HL-60 (cell line): ENCODE measurements at places on chromosomes 4 and X.

- DNase-seq, result no peak
Measured at GRCh38 chr4:119211867-119212233, 663 bp upstream of the USP53 start.

DNA sequence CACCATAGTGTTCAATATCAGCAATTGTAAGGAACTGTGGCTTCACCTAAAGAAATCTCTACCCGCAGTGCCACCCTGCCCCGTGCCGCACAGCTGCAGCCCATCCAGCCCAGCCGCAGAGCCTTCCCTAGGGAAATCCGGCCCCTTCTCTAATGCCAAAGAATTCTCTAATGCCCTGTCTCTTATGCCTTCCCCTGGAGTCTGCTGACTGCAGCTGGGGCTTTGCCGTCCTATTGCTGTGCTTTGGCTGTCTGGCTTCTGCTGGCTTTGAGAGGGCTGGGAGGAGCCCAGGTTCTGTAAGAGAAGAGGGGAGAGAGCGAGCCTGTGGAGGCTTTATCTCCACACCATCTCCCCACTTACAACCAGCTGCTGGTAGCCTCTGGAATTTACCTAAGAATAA, 85.9 kb upstream of the HELT start:
- DNase-seq, result no peak

GRCh38 chr4:128303405-128303785, 15.8 kb upstream of the PGRMC2 start:
- DNase-seq, result no peak

DNA sequence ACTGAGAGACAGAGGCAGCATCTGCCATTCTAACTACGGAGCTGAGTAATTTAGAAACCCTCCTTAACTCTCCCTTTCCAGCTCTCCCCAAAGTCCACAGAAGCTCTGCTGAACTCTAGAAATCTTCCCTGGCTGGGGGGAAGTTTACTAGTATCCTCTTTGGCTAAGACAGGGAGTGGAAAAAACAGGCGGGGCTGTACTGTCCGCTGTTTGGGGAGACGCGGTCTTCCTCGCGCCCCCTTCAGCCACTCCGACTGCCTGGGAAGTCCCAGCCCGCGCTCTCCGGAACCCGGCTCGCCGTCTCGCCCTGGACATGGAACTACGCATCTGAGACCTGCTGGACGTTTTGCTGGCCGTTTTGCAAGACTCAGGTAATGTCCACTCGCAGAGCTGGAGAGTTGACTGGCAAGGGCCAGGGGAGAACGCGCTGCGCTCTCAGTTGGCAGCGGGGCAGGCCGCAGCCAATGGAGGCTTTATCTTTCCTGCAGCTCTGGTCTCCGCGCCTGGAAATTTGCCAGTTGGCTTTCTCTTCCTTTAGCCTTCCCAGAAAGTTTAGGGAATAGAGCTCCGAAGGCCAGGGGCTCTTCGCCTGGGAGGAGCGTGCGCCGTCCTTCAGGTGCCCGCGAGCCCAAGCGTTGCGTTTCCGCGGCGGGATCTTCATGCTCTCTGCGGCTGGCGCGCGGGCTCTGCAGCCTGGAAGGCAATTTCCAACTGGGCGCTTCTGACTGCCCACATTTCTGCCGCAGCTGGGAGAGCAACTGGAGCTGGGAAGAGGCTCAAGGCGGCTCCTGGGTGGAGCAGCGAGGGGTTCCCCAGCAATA, 892 bp downstream of the IL1RAPL2 start:
- DNase-seq, result no peak

GRCh38 chr4:159075531-159075932, 27.3 kb upstream of the RAPGEF2 start:
- DNase-seq, result no peak

- DNase-seq, result no peak
Measured at GRCh38 chr4:528296-528695, 29.3 kb downstream of the PIGG start.

DNA sequence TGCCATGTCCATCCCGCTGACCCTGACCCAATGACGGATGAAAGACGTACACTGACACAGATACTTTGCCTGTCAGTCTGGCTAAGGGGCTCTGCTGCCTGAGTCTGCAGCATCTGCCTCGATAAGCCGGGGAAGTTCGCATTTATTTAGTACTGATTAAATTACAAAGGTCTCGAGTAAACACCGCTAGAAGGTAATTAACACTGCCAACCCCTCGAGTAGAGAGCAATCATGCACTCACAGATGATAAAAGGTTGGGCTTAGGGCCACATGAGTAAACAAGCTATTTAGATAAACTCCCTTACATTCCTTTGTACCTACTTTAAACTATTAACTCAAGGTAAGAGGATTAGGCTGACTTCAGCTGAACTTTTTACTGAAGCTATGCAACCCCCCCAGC, 16.0 kb upstream of the RBMXL3 start:
- no peak for DNase-seq

DNA sequence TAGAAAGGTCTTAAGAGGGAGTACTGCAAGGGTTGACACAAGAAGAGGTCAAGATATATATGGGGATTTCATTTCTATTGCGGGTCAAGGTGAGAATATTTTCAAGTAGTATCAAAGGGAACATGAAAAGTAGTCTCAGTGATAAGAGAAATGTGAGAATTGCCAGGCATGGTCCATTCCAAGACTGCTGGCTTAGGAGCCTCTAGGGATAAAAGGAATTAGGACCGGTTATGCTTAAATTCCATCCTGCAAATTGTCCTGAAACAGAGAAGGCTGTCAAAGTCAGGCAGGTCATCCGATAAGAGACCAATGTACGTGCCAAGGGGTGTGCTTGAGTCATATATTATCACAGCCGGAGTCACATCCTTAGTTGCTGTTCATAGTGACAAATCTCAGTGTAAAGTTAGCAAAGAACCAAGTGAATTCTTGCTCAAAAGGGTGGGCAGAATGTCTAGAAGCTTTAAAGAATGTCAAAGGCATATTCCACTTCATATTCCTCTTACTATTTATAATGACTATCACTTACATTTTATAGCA, 133.6 kb downstream of the CBLL2 start:
- DNase-seq, result no peak

GRCh38 chr4:24770032-24770584, 25.3 kb upstream of the SOD3 start:
- peak; percentile 19 for DNase-seq

DNA sequence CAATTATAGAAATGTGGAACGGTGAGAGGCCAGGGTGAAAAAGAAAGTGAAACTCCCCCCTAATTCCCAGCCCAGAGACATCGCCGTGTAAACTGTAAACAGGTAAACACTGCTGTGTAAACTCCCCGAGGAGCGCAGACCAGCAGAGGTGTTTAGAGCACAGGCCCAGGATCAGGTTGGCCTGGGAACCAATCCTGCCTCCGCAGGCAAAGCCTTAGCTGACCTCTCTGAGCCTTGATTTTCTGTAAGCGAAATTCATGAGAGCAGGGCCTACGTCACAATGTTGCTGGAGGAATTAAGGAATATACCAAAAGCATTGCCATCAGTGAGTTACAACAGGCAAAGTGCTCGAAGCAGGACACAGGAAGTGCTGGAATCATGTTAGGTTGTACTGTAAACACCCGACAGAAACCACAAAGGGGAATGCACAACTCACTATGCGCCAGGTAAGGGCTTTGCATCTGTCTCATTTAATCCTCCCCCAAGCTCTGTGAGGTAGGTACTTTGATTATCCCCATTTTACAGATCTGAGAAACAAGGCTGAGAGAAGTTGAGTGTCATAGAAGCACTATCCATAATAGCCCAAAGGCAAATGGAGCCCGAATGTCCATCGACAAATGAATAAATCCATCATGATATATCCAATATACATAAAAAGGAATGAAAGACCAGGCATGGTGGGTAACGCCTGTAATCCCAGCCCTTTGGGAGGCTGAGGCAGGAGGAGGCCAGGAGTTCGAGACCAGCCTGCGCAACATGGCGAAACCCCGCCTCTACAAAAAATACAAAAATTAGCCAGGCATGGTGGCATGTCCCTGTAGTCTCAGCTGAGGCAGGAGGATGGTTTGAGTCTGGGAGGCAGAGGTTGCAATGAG, 30.7 kb upstream of the KIAA0232 start:
- DNase-seq, result no peak

DNA sequence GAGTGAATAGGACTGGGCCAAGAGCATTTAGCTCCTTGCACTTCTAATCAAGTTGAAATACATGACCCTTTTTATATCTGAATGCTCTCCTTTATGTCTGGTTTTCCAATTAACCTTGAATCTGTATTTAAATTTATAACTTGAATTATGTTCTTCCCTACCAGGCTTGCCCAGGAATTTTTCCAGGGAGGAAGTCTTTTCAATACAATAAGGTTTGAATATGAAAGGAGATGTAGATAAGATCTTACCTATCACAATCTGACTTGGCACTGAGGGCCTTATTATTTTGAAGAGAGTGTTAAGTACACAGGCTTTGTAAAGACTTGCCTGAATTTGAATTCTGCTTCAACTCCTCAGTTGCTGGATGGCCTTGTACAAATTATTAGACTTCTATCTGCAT, 555.7 kb downstream of the PCDH7 start:
- DNase-seq, result no peak

DNA sequence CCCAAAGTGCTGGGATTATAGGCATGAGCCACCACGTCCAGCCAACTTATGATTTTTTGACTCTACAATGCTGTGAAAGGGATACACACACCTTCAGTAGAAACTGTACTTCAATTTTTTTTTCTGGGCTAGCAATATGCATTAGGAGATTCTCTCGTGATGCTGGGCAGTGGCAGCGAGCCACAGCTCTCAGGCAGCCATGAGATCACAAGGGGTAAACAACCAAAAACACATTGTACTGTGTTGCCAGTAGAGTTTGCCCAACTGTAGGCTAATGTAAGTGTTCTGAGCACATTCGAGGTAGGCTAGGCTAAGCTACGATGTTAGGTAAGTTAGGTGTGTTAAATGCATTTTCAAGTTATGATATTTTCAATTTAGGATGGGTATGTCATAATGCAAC, 25.7 kb downstream of the RAB33A start:
- DNase-seq, result no peak

GRCh38 chr4:40306226-40306625, 28.9 kb upstream of the CHRNA9 start:
- no peak for DNase-seq

- DNase-seq, result no peak
Measured at GRCh38 chr4:25903900-25904747, 9.9 kb upstream of the SMIM20 start.

DNA sequence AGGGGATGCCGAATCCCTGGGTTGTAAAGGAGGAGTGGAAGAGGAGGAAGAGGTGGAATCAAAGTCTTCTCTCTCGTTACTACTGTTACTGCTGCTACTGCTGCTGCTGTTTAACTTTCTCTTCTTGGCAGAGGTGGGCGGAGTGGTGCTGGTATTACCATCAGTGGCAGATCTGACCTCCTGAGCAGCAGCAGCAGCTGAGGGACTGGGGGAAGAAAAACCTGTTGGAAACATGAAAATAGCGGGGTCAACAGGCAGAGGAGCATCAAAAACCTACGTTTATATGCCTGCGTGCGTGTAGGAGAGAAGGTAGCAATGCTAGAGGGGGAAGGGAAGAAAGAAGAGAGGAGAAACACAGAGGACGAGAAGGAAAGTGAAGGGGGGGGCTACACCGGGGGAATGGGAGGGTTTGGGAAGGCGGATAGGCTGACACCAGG, 339 bp downstream of the CUL4B start:
- DNase-seq, result peak; percentile 24

- peak; percentile 57 for DNase-seq
Measured at GRCh38 chr4:54746218-54746617, 88.5 kb downstream of the KIT start.

- no peak for DNase-seq
Measured at GRCh38 chrX:46327566-46328115, 217.6 kb downstream of the ZNF674 start.

GRCh38 chr4:72679666-72680065, 110.6 kb upstream of the ADAMTS3 start:
- DNase-seq, result no peak

GRCh38 chrX:9671998-9672397, 93.6 kb downstream of the GPR143 start:
- no peak for DNase-seq

DNA sequence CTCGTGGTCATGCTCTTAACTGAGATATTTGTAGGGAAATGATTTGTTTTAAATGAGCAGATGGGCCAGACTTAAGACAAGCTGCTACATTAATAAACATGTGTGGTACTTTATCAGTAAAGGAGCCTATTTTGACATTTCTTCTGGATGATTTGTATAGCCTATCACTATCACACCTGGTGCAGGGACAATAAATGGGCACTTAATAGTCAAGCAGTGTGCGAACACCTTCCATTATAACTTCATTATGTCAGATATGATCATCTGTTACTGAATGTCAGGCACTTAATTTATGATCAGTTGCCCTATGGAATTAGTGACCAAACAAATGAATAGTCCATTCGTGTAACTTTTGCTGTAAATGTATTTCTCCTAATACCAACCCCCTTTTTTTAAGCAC, 628.8 kb downstream of the ADGRL3 start:
- DNase-seq, result no peak

DNA sequence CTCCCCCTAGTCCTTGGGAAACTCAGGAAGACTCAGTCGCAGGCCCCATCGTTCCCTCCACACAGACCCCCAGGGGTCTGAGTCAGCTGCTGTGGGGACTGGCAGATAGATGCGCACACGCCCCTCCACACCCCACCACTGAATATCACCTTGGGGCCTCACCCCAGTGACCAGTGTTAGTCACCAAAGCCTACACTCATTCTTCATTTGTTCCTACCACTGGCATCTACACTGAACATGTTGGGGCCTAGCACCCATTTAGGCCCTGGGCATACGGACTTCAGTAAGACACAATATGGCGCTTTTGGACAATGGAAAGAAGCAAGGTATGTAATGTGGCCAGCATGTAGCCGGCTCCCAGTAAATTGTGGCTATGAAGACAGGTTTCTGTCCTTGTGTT, 154.1 kb upstream of the PJA1 start:
- DNase-seq, result no peak

GRCh38 chrX:40273356-40274050, 175.7 kb upstream of the BCOR start:
- no peak for DNase-seq

GRCh38 chrX:153319295-153320046, 2.1 kb downstream of the PNMA6F start:
- DNase-seq, result no peak

- DNase-seq, result no peak
Measured at GRCh38 chr4:76857074-76857409, 40.9 kb downstream of the SOWAHB start.

DNA sequence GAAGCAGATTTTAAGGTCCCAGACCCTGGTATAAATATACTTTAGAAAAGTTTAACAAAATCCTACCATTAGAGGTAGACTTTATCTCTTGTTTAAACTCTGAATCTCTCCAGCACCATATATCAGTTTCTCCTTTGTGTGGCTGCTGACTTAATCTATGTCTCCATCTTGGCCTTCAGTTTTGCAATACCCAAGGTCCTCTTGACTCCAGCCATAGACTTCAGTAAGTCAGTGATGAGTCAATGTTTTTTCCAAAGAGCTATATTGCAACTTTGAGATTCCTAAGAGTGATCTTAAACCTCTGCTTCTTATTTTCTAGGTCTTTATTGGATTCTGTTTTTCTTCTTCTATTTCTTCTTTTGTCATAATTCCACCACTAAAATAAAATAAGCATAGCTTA, 50.8 kb upstream of the ADGRL3 start:
- peak; percentile 26 for DNase-seq
